Stimulated activated CD8-positive, alpha-beta memory T cell treated with anti-CD3 and anti-CD28 coated beads, Interleukin-15, amount 100 ng/mL, for 24 hours (primary cell): ENCODE measurements at places on chromosomes 2 and 18.

GRCh38 chr2:101766871-101767739, 69.6 kb downstream of the MAP4K4 start:
- DNase-seq = no peak

DNA sequence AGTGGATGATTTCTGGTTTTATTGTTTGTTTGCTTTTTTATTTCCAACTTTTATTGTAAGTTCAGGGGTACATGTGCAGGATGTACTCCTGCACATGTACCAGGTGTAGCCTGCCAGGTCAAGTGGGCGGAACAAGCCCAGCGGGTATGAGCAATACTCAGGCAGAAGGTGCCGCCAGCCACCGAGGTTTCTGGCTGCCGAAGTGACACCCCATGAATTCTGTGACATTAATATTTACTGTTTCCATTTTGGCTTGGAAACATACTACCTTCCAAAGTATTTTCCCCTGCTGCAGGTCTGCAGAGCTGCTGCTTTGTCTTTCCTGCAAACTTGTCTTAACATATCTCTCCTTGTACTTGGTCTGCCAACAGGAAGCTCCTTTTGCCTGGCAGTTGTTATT, 78.5 kb downstream of the PTPN4 start:
- DNase-seq = no peak

- DNase-seq = no peak
Measured at GRCh38 chr18:25425024-25425423, 73.1 kb upstream of the ZNF521 start.

- no peak for DNase-seq
Measured at GRCh38 chr2:169007356-169007755, 23.8 kb downstream of the ABCB11 start.

- no peak for DNase-seq
Measured at GRCh38 chr18:55179425-55179824, 220.2 kb upstream of the CCDC68 start.

- no peak for DNase-seq
Measured at GRCh38 chr2:238989484-238989883, 141.6 kb downstream of the TWIST2 start.

- DNase-seq = no peak
Measured at GRCh38 chr2:16853088-16853487, 187.5 kb upstream of the CYRIA start.

DNA sequence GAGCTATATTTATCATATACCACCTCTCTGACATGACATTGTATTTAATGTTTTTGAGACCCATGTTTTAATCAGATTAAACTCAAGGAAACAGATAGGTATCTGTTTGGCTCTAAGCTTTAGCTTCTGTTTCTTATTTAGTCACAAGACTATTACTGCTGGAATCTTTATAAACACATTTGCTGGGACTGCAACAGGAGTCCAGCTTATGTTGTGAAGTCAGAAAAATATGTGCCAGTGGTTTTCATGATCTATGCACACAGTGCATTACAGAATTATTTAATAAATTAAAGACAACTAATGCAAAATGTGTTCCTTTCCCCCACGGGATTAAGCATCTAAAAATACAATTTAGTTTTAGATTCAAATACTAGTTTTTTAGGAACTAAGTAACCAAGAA, 338.9 kb downstream of the ZEB2 start:
- DNase-seq = no peak

- DNase-seq = no peak
Measured at GRCh38 chr2:54466870-54467269, 10.7 kb downstream of the SPTBN1 start.

DNA sequence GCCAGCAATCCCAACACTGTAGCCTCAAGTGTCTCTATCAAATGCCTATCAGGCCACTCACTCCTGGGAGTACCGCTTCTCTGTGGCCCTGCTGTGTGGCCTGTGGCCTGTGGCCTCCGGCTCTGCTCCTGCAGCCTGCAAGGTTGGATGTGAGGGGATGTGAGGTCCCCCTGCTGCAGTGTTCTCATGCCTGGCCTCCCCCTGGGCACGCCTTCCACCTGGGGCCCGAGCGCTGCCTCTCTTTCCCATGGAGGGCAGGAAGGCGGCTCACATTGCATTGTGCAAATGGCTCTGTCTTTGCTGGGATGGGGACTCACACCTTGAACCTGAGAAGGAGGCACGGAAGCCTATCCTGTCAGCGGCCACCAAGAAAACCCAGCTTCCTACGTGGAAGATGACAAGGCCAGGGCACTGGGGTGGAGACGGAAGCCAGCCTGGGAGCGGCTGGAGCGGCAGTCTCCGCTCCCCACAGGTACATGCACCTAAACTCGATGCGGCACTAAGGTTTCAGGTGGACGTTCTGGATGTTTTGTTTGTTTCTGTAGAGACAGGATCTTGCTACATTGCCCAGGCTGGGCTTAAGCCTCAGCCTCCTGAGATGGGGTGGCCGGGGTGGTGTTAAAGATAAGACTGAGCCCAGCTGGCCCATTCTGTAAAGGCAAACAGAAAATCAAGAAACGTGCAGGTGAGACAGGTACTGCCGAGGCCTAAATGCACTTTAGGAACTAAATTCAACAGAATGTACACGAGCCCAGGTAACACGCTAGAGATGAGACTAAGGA, 140.1 kb downstream of the HDAC4 start:
- no peak for DNase-seq

- DNase-seq = no peak
Measured at GRCh38 chr18:36128907-36129299, 237 bp downstream of the SLC39A6 start.

DNA sequence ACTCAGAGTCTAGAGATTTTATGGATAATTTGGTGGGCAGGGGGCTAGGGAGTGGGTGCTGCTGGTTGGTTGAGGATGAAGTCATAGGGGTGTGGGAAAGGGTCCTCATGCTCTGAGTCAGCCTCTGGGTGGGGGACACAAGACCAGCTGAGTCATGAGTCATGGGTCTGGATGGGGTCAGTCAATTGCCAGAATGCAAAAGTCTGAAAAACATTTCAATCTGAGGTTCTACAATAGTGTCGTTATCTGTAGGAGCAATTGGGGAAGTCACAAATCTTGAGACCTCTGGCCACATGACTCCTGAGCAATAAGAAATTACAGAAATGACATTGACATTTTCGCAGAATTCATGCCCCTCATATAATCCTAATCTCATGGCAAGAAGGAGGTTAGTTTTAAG, 15.1 kb downstream of the NMS start:
- DNase-seq = no peak

DNA sequence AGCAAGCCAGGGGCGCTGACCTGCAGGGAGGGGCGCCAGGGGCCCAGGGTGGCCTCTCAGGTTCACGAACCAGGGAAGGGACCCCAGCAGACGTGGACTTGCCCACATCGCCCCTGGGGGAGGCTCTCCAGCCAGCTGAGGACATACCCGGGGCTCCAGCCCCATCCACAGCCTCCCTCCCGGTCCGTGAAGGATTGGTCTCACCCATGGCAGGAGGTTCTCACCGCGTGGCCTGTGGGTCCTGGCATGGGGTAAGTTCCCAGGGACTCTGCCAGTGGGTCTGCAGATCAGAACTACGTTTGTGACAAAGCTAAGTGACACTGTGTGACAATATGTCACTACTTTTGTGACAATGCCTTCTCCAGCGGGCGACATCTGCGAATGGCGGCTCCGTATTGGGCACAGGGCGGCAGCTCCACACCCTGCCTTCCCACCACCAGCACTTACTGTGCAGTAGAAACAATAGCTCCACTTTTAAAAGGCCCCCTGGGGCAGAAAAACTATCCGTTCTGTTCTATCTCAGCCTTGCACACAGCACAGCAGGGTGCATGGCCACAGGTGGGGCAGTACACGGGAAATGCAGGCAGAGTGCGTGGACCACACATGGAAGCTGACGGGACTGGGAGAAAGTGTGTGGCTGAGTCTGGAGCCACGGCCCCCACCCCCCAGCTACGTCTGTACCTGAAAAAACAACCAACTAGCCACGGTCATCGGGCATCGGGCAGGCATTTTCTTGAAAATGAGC, 65.2 kb upstream of the CTDP1 start:
- no peak for DNase-seq

DNA sequence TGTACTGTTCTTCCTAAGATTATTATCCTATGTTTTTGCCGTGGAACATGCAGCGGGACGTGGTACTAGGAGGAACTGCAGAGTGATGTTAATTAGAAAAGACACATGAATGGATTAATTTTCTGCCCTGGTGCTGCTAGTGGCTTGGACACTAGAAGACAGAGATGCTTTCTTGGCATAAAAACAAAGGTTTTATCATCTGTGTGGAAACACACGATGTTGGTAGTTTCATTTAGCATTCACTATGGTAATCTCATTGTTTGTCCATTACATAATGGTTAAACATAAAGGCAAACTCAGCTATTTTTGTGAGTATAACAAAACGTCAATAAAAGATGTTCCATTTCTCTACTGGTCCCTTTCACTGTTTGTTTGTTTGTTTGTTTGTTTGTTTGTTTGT, 22.8 kb downstream of the COL6A3 start:
- DNase-seq = no peak

- no peak for DNase-seq
Measured at GRCh38 chr2:102359527-102359926, 3.9 kb downstream of the IL18R1 start.

DNA sequence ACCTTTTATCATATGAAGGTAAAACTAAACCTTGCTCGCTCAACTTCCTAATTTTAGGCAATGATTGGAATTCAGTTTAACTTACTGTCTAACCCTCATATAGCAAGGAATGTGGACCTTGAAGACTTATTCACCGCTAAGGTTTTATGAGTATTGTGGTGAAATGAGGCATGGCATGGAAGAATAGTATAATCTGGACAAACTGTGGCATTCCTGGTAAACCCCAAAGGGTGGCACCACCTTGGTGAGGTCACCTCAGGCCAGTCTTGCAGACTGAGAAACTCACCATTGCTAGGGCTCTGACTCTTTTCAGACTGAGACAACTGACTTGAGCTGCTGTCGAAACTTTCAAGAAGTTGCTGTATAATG, 51.1 kb upstream of the EHBP1 start:
- DNase-seq = no peak

DNA sequence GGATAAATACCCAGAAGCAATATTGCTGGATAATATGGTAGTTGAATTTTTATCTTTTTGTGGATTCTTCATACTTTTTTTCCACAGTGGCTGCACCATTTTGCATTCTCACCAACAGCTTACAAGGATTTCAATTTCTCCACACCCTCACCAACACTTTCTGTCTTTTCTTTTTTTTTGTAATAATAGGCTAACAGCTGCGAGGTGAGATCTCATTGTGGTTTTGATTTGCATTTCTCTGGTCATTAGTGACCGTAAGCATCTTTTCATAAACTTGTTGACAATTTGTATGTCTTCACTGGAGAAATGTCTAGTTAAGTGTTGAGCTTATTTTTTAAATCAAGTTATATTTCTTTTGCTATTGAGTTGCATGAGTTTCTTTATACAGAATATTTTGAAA, 17.6 kb upstream of the SLC9A2 start:
- DNase-seq = no peak

DNA sequence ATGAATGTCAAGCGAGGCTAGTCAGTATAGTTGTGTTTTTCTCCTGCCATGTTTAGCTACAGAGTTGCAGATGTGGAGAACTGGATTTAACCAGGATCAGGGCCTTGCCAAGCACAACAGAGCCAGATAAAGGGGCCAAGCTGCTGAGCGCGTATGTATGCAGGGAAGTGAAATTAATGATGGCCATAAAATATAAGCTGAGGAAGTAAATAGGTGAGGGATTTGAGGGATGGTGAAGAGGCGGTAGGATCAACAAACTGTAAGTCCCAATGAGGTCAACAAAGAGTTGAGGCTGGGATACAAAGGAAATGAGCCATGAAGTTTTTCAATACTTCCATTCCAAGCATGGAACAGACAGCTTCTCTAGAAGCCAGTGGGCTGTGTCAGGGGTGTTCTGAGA, 10.6 kb downstream of the LRP2 start:
- DNase-seq = no peak

DNA sequence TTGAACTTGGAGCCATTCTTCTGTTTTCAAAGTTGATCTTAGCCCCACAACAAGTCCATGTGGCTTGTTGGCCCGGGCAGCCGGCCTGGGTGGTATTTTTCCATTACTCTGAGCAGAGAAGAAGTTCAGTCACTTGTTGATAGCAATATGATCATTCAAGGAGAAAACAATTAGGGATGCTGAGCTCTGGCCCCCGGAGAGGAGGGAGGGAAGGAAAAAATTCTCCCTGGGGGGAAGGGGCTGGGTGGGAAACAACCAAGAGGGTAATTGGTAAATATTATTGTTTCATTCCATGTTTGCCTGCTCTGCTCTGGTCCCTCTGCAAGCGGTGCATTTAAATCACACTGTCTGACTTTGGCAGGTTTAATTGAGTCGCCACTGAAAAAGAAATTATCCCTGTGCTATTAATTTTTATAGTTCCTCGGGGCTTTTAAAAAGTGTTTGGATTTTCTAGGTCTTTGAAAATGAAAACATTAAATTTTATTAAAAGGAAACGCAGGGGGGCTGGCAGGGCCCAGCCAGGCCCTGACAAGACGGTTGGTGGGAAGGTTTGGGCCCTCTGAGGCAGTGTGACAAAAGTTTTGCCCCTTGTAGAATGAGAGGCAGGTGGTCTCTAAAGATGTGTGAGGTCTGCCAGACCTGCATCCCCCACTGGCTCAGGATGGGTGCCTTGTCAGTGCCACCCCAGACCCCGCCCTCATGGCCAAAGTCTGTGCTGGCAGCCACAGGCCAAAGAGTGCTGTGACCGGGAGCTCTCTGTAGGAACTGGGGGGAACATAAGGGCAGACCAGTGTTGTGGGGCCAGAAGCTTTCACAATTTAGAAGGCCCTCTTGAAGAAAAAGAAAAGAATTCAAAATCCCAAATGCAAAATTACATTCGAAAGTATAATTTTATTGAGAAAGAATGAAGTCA, 52.5 kb upstream of the SLC14A2 start:
- no peak for DNase-seq

DNA sequence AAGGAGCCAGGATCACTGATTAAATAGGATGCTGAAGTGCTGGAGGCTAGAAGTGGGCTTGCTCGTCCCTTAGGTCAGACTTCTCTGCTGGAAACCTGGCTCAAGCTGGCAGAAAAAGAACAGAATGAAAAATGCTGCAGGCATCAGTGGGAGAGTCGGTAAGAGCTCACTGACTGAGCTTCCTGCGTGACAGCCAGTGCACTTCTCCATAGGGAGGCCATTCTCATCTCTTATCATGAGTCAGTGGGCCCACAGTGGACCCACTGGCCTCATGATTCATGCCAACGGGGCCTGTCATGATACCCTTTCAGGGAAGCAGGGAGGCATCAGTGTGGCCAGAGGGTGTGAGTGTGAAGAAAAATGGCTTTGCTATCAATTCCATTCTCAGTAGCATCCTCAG, 498.2 kb downstream of the PTPRM start:
- DNase-seq = no peak

DNA sequence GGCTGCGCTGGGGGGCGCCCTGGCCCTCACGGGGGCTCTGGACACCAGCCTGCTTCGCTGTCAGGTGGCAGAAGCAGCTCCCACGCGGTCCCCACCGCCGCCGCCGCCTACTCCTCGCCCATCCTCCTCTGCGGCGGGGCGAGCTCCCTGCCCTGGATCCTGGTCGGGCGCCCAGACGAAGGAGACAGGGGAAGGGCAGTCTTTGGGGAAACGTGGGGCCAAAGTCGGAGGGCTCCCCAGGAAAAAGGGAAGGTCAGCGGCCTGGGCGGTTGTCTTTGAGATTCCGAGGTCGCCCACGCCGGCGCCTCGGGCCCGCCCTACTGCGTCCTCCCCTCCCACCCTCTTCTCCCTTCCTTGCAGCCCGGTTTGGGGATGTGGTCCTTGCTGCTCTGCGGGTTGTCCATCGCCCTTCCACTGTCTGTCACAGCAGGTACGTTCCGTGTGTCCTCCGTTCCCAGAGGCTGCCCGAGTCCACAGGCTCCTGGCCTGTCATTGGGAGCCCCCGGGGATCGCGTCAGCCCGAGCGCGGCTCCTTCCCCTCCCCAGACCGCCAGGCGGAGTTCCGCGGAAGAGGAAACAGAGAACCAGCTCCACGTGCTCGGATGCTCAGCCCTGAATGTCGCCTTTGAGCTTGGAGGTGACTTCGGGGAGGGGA, 800 bp downstream of the IL1RL2 start:
- DNase-seq = peak; percentile 19
